ENCODE measurements at places on chromosomes 12 and 14. TPM values are rescaled to one million over a fixed set of nuclear protein-coding genes. Genes with fewer than 3 reads are reported as not detected.
A peak's percentile ranks its signal among the peaks of the same experiment; 100 is the strongest.

Gene REP15
- 2.0 TPM for total RNA-seq

Gene TSHR
- not detected for total RNA-seq

Gene FKBP3
- total RNA-seq = 51.6 TPM

- peak; percentile 55 for DNase-seq
Observed at GRCh38 chr12:31369712-31370521, 44.0 kb upstream of the SINHCAF start.

Gene KRT78
- total RNA-seq = not detected

DNA sequence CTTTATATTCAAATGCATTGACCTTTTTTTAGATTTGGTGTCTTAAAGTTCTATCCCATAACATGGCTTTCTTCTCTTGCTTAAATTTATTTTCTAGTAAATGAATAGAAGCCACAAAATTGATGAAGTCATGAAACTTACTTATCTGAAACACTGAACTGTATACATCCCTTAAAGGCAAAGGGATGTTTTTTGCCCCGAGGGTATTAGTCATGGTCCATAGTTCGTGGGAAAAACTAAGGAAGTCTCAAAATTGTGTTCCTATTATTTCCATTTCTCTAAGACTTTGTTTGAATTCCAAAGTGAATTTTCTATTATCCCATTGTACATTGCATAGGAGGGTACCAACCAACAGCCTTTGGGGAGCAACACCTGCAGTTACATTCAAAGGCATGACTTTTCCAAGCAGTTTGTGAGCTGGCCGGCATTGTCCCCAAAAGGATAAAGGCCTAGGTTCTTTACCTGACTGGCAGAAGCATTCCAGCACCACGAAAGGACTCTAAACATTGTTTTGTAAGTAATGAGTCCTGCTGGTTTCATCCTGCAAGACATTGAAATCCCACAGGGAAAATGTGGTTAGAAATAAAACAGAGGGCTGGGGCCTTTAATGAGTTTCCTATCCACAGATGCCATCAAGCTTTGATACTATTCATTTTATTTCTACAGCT lies 473.5 kb downstream of the PRKD1 start:
- no peak for DNase-seq

DNA sequence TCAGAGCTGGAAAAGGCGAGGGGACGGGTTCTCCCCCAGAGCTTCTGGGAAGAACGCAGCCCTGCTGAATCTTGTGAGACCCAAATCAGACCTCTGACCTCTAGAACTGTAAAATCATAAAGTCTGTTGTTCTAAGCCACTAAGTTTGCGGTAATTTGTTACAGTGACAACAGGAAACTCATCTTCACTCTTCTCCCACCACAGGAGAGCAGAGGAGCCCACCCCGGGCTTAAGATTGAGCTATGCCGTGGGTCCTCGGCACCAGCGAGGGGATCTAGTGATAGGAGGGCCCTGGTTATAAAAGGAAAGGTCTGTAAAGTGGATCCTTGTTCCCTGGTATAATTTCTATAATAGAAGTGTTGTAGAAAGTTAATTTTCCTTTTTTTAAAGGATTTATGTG lies 7.6 kb downstream of the MLXIP start:
- no peak for DNase-seq

GRCh38 chr14:104724407-104724980 lies 465 bp downstream of the ADSS1 start:
- DNase-seq = no peak
